ENCODE measurements at places on chromosomes 1 and 21. TPM values are rescaled to one million over a fixed set of nuclear protein-coding genes. Genes with fewer than 3 reads are reported as not detected.

NBPF20 gene
- total RNA-seq, result 3.8 TPM

ZNF678 gene
- total RNA-seq, result 4.1 TPM

GRCh38 chr1:154265586-154265985, 6.8 kb upstream of the HAX1 start:
- no peaks in the 10 kb centered on the region for H3K4me1 ChIP-seq
- DNase-seq, result no peak

EPHA2 gene
- 65.8 TPM for total RNA-seq

CAPZA1 gene
- 101 TPM for total RNA-seq

GRCh38 chr1:14881775-14882672, 271.5 kb upstream of the TMEM51 start:
- no peaks in the 10 kb centered on the region for H3K36me3 ChIP-seq
- H3K27ac ChIP-seq, result no peak overlapping the region
- no peak overlapping the region for H3K4me3 ChIP-seq
- no peaks in the 10 kb centered on the region for H3K4me1 ChIP-seq

DNA sequence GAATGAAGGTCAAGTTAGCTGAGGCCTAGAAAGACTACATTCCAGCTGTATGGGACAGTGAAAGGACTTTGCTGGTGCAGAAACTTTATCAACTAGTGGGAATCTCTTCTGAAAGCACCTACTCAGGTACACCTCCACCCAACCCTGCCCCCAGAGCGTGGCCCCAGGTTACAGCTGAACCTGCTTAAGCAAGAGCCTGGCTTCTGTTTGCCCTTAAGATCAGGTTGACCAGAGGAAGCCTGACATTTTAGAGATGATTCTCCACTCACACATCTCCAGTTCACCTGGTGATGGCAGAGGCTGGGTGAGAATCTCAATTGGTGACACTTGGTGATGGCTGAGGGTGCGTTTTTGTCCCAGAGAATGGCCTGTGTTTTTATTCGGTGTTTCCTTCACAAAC, 24.0 kb downstream of the ELAPOR1 start:
- H3K4me1 ChIP-seq, result no peaks in the 10 kb centered on the region
- H3K27me3 ChIP-seq, result no peaks in the 10 kb centered on the region
- H3K27ac ChIP-seq, result no peak overlapping the region
- no peak for DNase-seq

DNA sequence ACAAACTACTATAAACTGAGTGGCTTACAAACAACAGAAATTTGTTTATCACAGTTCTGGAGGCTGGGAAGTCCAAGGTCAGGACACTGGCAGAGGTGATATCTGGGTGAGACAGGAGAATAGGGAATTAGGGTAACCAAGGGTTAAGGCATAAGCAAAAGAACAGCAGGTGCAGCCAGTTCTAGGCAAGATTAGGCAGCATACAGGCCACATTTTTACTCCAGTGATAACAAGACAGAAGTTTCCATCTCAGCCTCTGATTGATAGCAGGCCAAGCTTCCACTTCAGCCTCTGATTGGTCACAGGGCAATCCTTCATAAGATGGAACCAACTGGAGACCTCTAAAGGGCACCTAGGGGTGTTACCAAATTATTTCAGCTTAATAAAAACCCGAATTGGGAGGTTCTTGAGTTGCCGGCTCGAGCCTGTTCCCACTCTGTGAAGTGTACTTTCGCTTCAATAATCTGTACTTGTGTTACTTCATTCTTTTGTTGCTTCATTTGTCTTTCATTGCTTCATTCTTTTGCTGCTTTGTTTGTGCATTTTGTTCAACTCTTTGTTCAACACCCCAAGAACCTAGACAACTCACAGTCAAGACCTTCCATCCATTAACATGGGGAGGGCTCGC, 185.6 kb downstream of the TOMM20 start:
- H3K27me3 ChIP-seq, result no peaks in the 10 kb centered on the region
- no peaks in the 10 kb centered on the region for H3K36me3 ChIP-seq
- no peak overlapping the region for H3K27ac ChIP-seq
- H3K4me3 ChIP-seq, result no peak overlapping the region
- no peaks in the 10 kb centered on the region for H3K4me1 ChIP-seq

- no peak overlapping the region for H3K4me3 ChIP-seq
- no peaks in the 10 kb centered on the region for H3K4me1 ChIP-seq
Measured at GRCh38 chr1:181551754-181552153, 68.4 kb downstream of the CACNA1E start.

DNA sequence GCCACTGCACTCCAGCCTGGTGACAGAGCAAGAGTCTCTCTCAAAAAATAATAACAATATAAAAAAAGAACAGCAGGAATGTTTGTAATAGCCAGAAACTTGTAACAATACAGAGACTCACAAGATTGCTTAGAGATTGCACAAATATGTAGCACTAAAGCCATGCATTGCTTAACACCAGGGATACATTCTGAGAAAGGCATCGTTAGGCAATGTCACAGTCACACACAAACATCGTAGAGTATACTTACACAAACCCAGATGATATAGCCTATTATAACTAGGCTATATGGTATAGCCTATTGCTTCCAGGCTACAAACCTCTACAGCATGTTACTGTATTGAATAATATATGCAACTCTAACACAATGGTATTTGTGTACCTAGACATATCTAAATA, 45.3 kb downstream of the GPATCH2 start:
- H3K4me3 ChIP-seq, result no peak overlapping the region
- no peaks in the 10 kb centered on the region for H3K4me1 ChIP-seq
- no peak overlapping the region for H3K27ac ChIP-seq
- DNase-seq, result no peak

- H3K27ac ChIP-seq, result peak overlapping the region; percentile 28
- H3K36me3 ChIP-seq, result no peaks in the 10 kb centered on the region
- no peak overlapping the region for H3K4me3 ChIP-seq
- no peak for DNase-seq
- H3K27me3 ChIP-seq, result no peaks in the 10 kb centered on the region
Measured at GRCh38 chr1:12456979-12457378, 161.0 kb downstream of the DHRS3 start.

GRCh38 chr1:209456878-209457277, 126.6 kb upstream of the CAMK1G start:
- H3K36me3 ChIP-seq, result no peaks in the 10 kb centered on the region
- H3K27me3 ChIP-seq, result no peaks in the 10 kb centered on the region
- H3K4me3 ChIP-seq, result no peak overlapping the region

DNA sequence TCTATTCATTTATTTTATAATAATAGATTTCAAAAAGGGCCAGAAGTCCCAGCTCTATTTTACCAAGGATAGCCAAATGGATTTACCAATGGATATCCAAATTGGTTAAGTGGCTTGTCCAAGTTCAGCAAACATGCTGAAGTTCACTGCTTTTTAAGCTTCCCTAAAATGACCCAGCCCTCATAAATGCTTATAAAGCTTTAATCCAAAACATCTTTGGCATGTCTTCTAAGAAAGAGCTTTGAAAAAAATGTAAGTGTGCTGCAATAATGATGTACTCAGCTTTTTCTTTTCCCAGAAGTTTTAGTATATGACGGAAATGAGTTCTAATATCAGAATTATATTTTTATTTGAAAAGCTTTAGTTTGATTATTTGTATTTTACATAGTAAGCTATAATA, 451.5 kb upstream of the ADAMTS5 start:
- H3K4me3 ChIP-seq, result no peak overlapping the region
- no peaks in the 10 kb centered on the region for H3K36me3 ChIP-seq
- H3K27me3 ChIP-seq, result no peaks in the 10 kb centered on the region
- no peak for DNase-seq
- no peaks in the 10 kb centered on the region for H3K4me1 ChIP-seq

ELAPOR1 gene
- total RNA-seq, result 2.0 TPM

DNA sequence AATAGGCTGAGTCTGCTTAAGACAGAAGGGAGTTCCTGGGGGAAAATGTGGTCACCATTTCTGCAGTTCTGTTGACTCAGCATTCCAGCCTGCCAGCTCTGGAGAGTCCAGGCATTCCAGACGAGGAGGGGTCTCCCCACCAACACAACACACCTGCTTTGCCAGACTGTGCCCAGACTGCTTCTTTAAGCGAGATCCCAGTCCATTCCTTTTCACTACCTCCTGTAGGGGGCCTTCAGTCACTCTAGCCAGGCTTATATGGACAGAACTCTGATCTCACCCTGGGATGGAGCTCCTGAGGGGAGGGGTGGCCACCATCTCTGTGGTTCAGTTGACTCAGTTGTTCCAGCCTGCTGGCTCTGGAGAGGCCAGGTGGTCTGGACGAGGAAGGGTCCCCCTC, 48.5 kb downstream of the UBE2U start:
- H3K4me1 ChIP-seq, result no peaks in the 10 kb centered on the region
- no peak overlapping the region for H3K27ac ChIP-seq
- H3K36me3 ChIP-seq, result no peaks in the 10 kb centered on the region
- H3K27me3 ChIP-seq, result no peaks in the 10 kb centered on the region
- H3K4me3 ChIP-seq, result no peak overlapping the region
- no peak for DNase-seq

AADACL3 gene
- total RNA-seq, result not detected

TSACC gene
- total RNA-seq, result 0.75 TPM

SYPL2 gene
- 0.28 TPM for total RNA-seq

GRCh38 chr1:155196103-155196892, 11.4 kb downstream of the THBS3 start:
- H3K4me3 ChIP-seq, result no peak overlapping the region
- peaks cover 14% of the 10 kb centered on the region for H3K4me1 ChIP-seq

- no peak overlapping the region for H3K27ac ChIP-seq
- H3K27me3 ChIP-seq, result no peaks in the 10 kb centered on the region
Measured at GRCh38 chr21:39114871-39115575, 68.2 kb downstream of the PSMG1 start.

DNA sequence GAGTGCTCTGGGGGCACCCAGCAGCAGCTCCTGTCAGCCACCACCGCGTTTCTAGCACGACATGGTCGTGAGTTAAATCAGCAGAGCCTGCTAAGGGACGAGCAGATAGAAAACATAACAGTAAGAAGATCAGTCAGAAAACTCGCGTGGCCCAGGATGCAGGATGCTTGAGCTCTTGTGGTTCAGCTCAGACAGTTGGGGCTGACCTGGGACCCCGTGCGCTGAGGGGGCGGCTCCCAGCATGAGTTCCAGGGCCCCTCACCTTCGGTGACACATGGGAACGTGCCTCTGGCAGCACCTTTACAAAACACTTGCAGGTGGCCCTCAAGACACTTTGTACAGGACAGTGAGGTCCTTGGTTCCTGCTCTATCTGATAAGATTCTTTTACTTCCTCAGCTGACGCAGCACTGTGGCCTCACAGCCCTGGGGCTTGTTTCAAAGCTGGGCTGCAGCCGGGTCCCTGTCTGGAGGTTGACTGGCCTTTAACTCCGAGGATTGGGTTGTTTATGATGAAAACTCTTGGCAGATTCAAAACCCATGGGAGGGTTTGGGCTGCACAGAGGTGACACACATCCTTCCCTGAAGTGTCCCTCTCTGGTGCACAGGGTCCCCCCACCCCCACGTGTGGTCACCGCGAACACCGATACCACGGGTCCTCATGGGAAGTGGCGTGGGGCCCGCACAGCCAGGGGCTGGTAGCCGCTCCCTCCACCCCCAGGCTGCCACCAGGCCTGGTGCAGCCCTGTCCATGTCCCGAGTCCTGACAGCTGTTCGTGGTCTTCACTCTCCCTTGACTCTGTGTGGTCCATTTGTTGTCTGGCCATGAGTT, 65.3 kb upstream of the COL6A1 start:
- H3K36me3 ChIP-seq, result no peaks in the 10 kb centered on the region
- peaks cover 36% of the 10 kb centered on the region for H3K4me1 ChIP-seq
- peak overlapping the region; percentile 41 for H3K27ac ChIP-seq
- peak; percentile 39 for DNase-seq

GRCh38 chr1:30123036-30123435, 600.3 kb downstream of the MATN1 start:
- no peak overlapping the region for H3K27ac ChIP-seq
- H3K4me3 ChIP-seq, result no peak overlapping the region
- no peaks in the 10 kb centered on the region for H3K36me3 ChIP-seq
- peaks cover 36% of the 10 kb centered on the region for H3K27me3 ChIP-seq

DNA sequence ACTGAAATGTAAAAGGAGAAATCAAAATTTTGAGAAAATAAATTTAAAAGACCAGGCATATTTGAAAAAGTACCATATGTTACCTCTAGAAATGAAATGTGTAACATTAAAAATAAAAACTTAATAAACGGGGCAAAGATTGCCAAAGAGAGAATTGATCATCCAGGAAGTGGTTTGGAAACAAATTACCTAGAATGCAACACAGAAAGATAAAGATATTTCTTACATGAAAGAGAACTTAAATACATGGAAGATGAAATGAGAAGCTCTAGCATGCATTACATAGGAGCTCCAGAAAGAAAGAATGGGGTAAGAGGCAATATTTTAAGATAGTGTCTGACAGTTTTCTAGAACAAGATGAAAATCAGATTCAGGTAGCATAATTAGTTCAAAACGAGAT, 235.9 kb upstream of the IRF2BP2 start:
- no peak overlapping the region for H3K4me3 ChIP-seq
- no peaks in the 10 kb centered on the region for H3K27me3 ChIP-seq
- 0 out of 2 replicates have a peak, but pooled peaks cover 40% of the 10 kb centered on the region for H3K36me3 ChIP-seq

DNA sequence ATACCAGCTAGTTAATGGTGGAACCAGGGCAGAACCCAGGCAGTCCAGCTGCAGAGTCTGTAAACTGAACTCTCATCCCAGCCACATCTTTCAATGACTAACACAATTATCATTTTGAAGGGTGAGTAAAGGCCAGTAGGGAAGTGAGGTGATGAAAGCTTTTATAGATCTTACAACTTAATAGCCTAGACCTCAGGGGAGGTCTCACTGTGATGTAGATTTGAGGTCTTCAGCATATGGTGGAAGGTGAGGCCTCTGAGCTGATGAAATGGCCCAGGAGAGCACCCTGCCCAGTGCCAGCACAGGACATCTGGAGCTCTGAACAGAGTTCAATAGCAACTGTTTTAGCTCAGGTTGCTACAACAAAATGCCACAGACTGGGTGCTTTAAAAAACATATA, 44.8 kb upstream of the POU2F1 start:
- no peaks in the 10 kb centered on the region for H3K27me3 ChIP-seq
- peak overlapping the region; percentile 68 for H3K27ac ChIP-seq
- H3K4me1 ChIP-seq, result peaks cover 57% of the 10 kb centered on the region
- H3K36me3 ChIP-seq, result no peaks in the 10 kb centered on the region

DNA sequence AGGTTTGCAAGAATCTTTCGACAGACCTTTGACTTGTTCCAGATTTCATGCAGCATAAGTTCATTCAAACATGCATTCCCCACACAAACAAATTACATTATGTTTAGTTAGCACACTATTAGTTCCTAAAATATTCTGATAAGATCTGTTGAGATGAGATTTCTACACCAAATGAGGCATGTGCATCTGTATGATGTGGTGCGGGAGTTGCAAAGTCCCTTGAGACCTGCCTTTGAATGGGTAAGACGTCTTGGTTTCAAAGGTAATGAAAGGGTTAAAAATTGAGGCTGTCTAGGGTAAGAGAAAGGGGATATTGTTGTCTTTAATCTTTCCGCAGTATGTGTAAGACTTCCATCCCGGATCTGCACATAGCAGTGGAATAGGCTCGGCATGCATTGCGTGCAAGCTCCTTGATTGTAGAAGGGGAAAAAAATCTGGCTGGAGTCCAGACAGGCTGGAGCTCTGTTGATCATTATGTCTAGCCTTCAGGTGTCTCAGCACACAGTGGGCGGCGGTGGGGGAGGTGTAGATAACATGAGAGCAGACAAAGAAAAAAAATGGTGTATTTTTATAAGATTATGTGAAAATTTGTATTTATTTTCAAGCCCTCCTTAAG, 296.6 kb downstream of the PTPRC start:
- peaks cover 21% of the 10 kb centered on the region for H3K4me1 ChIP-seq
- DNase-seq, result peak; percentile 88
- peak overlapping the region; percentile 50 for H3K4me3 ChIP-seq
- H3K27me3 ChIP-seq, result no peaks in the 10 kb centered on the region
- no peaks in the 10 kb centered on the region for H3K36me3 ChIP-seq

TLCD4 gene
- total RNA-seq, result 11.2 TPM

GRCh38 chr1:29052941-29053340, 70.8 kb downstream of the TMEM200B start:
- no peak for DNase-seq
- H3K4me1 ChIP-seq, result no peaks in the 10 kb centered on the region
- no peaks in the 10 kb centered on the region for H3K27me3 ChIP-seq
- no peak overlapping the region for H3K4me3 ChIP-seq
- H3K27ac ChIP-seq, result no peak overlapping the region
- no peaks in the 10 kb centered on the region for H3K36me3 ChIP-seq

PLPPR5 gene
- not detected for total RNA-seq

TCEANC2 gene
- total RNA-seq, result 8.8 TPM

APOBEC4 gene
- total RNA-seq, result not detected

Data from PC-9 (cell line).